H7 (cell line): ENCODE measurements at places on chromosomes 3 and 15.
A peak's percentile ranks its signal among the peaks of the same experiment; 100 is the strongest.

DNA sequence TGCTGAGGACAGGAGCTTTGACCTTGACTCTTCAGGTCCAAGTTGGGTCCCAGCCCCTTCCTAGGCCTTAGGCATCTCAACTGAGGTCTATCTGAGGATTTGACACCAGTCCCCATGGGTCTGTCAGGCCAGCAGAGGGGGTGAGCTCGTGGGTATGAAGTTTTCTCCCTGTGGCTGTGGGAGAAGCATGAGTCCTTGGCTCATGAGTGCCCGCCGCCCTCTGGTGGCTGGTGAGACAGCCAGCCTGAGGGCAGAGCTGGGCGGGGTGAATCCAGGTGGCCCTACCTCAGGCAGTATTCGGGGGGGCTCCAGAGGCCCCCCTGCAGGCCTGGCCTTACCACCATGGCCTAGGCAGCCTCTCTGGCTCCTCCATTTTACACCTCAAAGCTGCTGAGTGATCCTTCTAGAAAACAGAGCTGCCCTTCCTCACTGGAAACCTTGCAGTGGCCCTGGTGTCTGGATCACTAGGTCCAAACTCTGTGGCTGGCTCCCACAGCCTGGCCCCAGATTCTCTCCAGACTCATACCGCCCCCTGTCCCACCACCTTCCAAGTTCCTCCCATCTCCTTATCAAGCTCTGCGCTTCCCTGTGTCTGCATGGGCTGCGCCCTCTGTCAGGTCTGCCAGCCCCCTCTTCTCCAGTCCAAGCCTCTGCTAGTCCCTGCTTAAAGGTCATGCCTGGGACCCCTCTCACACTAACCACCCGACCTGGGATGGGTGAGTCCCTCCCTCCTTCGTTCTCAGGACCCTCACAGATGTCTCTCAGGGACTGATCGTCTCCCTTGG lies 16.1 kb downstream of the SH2D7 start:
- DNase-seq: peak; percentile 94

- DNase-seq: no peak
Observed at GRCh38 chr3:95731753-95732152, 1082.6 kb upstream of the EPHA6 start.

DNA sequence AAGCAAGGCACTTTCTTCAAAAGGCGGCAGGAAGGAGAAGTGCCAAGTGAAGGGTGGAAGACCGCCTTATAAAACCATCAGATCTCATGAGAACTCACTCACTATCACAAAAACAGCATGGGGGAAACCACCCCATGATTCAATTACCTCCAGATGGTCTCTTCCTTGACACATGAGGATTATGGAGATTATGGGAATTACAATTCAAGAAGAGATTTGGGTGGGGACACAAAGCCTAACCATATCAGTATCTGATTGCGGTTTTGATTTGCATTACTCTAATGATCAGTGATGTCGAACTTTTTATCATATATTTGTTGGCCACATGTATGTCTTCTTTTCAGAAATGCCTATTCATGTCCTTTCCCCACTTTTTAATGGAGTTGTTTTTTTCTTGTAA lies 549.3 kb upstream of the IL12A start:
- no peak for DNase-seq

- no peak for DNase-seq
Observed at GRCh38 chr3:146131616-146132410, 29.2 kb downstream of the PLOD2 start.
